BJ (cell line): ENCODE measurements at places on chromosomes 1 and 21.

GRCh38 chr1:21579791-21580190 is 70.6 kb downstream of the ALPL start:
- no peak for DNase-seq

- DNase-seq: no peak
Measured at GRCh38 chr1:54973205-54973921, 7.1 kb upstream of the TMEM61 start.

GRCh38 chr1:30880678-30881318 is 27.8 kb downstream of the SDC3 start:
- no peak for DNase-seq

DNA sequence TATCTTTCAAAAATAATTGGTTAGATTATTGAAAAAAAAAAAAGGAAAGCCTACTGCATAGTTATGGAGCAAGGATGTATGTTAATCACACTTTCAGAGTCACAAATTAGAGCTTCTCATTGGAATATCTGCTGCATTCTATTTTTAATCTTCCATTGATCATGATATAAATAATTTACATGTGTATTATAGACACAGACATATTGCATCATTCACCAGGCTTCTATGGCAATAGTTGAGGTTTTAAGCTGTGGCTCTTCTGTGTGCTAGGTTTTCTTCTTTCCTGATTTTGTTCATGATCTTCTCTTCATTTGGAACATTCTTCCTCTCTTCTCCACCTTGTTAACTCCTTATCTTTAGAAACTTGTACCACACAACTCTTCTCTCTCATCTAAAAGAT is 123.2 kb upstream of the HMCN1 start:
- DNase-seq: no peak
